NB4 (cell line): ENCODE measurements at places on chromosomes 5 and 9.

GRCh38 chr9:69743930-69744329 is 15.9 kb downstream of the PTAR1 start:
- DNase-seq: no peak

- DNase-seq: no peak
Observed at GRCh38 chr9:22098643-22099332, 89.7 kb upstream of the CDKN2B start.

- no peak for DNase-seq
Observed at GRCh38 chr5:101585366-101585765, 682.3 kb upstream of the ST8SIA4 start.

GRCh38 chr9:99299211-99300102 is 77.4 kb downstream of the SEC61B start:
- DNase-seq: peak; percentile 39

DNA sequence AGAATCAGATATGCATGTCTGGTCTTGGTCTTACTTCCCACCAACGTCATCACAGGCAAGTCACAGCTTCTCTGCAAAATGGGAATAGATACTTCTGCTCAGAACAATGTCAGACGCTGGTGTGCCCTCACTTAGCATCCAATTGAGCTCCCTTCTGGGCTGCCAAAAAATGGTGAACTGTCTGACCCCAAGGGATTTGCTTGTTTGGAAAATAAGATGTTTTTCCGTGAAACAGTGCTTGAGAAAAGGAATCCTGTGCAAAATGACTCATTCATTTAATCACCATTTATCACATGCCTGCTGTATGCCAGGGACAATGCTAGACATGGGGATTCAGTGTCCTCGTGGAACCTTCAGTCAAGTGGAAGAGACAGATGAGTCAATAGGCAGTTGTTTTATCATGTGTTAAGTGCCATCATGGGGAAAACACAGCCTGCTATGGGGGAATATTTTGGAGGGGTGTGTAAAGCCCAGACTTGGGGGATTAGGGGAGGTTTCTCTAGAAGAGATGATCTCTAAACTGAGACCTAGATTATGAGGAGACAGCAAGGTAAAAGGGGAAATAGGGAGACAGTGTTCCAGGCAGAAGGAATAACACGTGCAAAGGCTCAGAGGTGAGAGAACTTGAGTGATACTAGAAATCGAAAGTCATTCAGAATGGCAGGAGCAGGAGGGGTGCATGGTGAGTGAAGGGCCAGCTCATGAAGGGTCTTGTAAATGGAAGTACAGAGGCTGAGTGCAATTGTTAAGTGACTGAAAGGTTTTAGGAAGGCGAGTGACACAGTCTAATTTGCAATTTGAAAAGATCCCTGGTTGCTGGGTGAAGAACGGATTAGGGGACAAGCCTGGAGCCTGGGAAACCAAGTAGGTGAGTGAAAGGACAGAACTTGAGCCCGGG is 3.9 kb downstream of the NIPAL4 start:
- no peak for DNase-seq

DNA sequence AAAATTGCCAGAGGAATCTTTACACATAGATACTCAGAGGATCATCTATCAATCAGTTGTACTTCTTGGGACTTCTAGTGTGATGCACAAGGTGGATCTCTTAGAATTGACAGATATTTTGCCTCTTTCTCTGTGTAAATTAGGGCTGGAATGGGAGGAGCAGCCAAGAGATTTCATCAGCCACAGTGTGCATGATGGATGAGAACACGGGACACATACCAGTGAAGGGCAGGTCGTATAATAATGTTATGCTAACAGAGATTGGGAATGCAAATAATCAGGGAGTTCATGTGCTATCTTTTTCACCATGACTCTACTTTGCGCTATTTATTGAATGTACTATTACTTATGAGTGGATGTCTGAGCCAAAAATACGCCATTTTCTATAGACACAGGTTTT is 43.3 kb upstream of the ISOC1 start:
- DNase-seq: no peak

- DNase-seq: no peak
Observed at GRCh38 chr5:9499498-9499876, 46.4 kb downstream of the SEMA5A start.

DNA sequence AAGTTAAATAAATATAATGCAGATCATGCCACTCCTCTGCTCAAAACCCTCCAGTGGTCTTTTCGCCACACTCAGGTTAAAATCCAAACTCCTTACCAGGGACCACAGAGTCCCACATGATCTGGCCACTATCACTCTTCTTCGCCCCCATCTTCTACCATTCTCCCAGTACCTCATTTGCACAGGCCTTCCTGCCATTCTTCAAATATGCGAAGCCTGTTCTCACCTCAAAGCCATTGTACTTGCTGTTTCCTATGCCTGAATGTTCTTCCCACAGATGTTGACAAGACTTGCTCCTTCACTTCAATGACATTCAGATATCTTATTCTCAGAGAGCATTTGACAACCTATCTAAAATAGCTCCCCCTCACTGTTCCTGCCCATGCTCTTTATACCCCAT is 10.9 kb downstream of the TEX10 start:
- no peak for DNase-seq

- DNase-seq: peak; percentile 41
Observed at GRCh38 chr5:160643616-160644240, 208.3 kb downstream of the ATP10B start.

DNA sequence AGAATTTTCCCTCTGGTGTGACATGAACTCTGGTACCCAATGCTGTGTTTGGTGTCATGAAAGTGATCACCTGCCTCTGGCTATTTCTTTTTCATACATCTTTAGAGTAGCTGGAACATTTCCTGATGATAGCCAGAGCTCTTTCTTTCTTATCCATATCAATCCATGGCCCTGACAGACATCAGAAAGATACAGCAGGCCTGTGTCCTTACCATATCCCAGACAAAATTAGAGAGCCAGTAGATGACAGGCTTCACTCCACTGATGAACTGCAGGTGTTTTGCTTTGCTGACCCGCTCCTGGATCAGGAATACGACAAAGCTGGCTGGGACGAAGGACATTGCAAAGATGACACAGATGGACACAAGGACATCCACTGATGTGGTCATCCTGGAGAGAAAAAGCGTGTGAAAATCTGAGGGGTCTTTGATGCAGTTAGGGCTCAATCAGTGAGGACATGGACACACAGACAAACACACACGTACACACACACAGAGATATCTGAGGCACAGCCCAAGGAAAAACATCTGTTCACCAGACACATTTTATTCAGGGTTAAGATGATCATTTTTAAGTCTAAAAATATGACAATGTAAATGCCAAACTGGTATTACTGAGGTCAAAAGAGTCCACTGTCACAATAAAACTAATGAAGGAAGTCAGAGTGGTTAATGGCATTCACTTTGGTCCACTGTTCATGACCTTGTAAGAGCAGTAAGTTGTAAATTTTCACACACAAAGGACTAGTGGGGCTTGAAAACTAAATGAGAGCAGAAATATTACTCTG is 34.5 kb downstream of the NIPSNAP3B start:
- no peak for DNase-seq

- DNase-seq: no peak
Observed at GRCh38 chr5:33059081-33059480, 348.0 kb downstream of the NPR3 start.

DNA sequence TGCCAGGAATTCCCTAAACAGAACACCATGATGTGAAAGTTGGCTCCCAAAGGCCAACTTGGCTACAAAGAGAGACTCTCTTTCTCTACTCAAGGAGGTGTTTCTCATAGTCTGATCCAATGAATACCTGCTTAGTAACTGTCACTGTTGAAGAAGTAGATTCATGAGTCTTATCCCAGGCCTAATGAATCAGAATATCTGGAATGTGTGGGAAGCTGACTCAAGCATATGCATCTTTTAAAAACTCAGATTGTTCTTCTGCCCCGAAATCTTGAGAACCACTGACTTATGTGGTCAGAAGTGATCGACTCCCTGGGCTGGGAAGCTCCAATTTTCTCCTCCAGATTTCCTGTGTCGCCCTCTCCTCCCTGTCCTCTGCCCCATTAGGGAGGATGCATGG is 345.6 kb downstream of the PLK2 start:
- DNase-seq: no peak

DNA sequence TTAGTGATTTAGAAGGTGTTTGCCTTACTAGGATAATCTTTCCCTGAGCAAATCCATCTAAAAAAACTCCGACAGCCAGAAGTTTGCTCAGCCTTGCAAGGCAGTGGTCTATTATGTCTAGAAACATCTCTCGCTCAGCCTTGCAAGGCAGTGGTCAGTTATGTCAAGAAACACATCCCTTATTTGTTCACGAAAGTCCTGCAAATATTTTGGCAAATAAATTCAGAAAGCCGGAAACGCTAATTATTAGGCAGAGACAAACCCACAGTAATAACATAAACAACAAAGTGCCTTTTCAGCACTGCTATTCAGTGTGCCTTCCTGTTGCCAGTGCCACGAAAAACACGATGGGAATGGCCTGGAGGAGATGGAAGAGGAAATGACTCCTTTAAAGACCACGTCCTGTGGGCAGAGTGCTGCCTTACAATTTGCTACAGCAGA is 184.5 kb downstream of the GNAQ start:
- peak; percentile 64 for DNase-seq

DNA sequence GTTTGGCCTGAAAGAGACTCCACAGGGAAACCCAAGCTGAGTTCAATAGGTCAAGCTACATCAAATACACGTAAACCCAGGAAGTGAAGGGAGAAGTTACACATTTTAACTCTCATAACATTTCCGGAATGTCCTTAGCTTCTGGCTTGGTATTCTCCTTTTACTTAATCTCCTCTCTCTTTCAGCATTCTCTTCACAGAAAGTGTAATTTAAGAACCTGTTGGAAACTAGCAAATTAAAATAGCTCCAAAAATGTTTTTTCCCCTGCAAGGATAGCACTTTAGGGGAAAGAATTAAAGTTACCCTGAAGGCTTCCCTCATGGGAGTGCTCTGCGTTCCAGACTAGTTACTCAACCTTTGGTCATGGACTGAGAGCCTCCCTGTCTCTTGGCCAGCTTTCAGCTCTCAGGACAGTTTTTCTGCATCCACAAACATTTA is 292.7 kb upstream of the TARS1 start:
- no peak for DNase-seq

DNA sequence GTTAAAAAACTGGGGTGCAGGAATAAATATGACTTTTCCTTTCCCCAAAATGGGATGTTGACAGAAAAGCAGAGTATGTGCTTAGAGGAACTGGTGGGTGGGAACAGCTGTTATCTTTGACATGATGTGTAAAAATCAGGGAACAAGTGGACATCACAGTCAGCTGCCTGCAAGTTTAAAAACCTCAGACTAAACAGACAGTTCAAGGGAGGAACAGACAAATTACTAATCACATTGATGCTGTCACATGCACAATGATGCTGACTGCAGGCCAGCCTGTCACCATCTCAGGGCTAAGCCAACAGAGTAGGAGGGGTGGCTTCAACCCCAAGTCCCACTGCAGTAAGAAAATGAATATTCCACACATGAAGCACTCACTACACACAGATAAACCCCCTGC is 38.2 kb upstream of the UBAP2 start:
- DNase-seq: no peak

- no peak for DNase-seq
Observed at GRCh38 chr9:82110881-82111280, 122.3 kb downstream of the SPATA31D1 start.
